ENCODE measurements at places on chromosomes 2 and 18.

DNA sequence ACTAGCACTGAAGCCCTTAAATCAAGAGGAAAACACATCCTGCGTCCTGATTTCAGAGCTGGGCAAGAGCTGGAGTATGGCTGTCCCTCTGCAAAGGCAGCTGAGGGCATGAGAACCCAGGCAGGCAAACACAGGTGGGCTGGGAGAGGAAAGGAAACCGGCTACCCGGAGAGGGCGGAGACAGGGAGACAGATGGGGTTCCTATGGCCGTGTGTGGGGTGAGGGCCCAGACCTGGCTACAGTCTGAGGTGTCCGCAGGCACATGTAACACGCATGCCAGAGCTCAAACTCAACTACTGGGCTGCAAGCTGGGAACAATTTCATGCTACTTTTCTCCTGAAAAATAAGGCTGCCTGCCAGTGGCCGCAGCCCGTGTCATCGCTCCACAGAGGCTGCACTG lies 2.7 kb downstream of the COPS9 start:
- no peak for DNase-seq

- DNase-seq: peak; percentile 15
Measured at GRCh38 chr18:33210575-33211189, 229.8 kb downstream of the CCDC178 start.

- peak; percentile 27 for DNase-seq
Measured at GRCh38 chr18:63366213-63367052, 573 bp downstream of the KDSR start.

DNA sequence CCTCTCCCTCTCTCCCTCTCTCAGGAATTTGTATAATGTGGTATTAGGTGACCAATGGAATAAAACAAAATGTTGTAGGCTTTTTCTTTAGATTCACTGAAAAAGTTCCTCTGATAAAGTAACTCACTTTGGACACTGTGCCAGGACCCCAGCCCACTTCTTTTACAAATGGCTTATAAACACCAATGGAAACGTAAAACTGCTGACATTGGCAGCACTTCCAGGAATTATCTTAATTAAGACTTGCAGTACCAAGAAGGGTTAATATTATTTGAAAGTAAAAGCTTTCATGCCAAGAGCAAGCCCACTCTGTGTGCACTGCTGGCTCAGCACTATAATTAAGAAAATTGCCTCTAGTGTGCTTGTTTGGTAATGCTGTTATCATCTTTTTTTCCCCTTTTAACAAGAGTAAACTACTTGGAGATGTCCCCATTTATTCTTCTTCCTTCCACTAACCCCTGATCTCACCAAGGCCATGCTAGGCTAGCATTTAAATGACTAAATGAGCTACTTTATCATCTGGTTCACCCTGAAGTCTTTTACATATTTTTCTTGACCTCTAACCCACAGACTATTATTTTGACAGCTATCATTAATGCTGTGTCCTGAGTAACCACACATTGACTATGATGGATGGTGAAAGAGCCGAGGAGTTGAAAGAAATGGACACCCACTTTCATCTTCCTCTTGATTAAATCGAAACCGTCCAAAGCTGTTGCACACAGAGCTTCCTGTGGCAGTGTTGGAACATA lies 232.2 kb upstream of the ETAA1 start:
- no peak for DNase-seq

DNA sequence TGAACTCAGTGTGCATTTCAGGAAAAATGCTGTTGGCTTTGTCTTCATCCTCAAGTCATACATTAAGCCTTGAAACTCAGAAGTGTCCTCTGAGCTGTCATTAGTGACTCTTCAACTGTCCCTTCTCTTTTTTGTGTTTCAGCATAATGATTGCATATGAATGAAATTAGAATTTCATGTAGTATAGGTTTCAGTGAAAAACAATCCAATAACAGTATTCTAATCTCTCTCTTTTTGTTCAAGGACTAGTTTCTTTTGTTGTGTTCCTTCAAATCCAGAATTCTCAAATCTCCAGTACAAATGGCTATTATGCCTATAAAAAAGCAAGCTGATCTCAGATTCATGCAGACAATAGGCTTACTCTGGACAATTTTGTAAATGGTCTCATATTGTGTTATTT lies 133.5 kb downstream of the QPCT start:
- no peak for DNase-seq

- no peak for DNase-seq
Measured at GRCh38 chr2:44009136-44009735, 13.4 kb upstream of the LRPPRC start.

GRCh38 chr2:163563336-163563735 lies 172.5 kb downstream of the FIGN start:
- no peak for DNase-seq

- no peak for DNase-seq
Measured at GRCh38 chr18:60675126-60675525, 302.6 kb upstream of the MC4R start.

GRCh38 chr18:22342625-22343024 lies 75.1 kb downstream of the CTAGE1 start:
- DNase-seq: no peak

DNA sequence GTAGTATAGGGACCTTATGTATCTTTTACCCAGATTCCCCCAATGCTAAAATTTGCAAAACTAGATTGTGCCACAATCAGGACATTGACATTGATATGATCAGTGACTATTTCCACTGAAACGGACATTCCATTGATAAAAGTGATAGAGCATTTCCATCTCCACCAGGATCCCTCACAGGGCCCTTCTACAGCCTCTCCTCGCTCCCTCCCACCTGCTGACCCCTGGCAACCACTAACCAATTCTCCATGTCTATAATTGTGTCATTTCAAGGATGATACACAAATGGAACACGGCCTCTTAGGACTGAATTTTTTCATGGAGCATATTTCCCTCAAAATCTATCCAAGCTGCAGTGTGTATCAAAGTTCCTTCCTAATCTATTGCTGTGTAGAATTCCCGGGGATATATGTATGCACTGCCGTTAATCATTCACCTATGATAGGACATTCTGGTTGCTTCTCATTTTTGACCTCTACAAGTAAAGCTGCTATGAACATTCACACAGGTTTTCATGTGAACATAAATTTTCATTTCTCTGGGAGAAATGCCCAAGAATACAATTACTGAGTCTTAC lies 67.3 kb downstream of the UXS1 start:
- no peak for DNase-seq

- no peak for DNase-seq
Measured at GRCh38 chr18:46622999-46623398, 34.0 kb downstream of the LOXHD1 start.

- DNase-seq: no peak
Measured at GRCh38 chr2:36797324-36798070, 101.0 kb downstream of the VIT start.

DNA sequence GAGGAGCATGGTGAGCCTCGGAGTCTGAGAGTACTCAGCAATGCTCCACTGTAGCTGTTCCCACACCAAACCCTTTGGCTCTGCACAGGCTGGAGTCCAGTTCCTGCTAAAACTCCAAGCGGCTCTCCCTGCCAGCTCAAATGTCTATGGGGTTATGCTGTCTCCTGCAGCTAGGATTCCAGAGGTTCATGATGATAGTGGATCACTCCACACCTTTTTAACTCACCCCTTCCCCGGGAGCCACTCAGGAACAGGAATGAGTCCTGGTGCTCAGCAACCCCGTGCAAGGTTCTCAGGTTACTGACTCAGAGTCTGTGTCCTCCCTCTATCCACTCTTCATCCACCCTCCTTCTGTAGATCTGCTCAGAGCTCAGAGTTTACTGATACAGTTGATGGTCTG lies 410.0 kb downstream of the CDH19 start:
- DNase-seq: no peak

DNA sequence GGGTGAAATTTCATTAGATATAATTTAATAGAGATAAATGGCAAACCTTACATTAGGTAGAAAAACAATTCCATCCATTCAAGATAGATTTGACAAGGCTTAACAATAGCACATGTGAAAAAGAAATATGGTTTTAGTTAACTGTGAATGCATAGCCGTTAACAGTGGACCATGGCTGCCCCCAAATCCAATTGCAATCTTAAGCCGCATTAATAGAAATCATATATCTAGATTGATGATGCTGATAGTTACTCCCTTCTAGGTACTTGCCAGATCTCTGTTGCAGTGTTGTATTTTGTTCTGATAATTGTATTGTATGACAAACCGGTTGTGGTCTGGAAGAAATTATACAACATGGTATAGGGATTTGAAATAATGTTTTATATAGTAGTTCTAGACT lies 139.8 kb downstream of the GPD2 start:
- DNase-seq: no peak

- no peak for DNase-seq
Measured at GRCh38 chr2:5683471-5683870, 8.7 kb upstream of the SOX11 start.

DNA sequence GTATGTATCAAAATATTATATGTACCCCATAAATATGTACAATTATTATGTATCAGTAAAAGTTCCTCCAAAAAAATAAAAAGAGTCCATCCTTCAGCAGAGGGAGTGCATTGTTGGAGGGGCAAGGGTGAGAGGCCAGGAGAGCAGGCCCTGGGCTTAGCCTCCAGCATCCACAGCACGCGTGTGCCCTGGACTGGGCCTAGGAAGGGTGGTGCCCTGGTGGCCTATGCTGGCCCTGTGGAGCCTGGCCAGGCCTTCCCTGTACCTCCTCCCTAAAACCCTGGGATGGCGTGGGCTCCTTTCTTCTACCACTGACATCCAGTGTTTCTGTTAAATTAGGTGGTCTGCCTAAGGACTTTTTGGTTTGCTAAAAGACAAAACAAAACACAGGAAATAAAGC lies 93.4 kb downstream of the SH3RF3 start:
- no peak for DNase-seq

DNA sequence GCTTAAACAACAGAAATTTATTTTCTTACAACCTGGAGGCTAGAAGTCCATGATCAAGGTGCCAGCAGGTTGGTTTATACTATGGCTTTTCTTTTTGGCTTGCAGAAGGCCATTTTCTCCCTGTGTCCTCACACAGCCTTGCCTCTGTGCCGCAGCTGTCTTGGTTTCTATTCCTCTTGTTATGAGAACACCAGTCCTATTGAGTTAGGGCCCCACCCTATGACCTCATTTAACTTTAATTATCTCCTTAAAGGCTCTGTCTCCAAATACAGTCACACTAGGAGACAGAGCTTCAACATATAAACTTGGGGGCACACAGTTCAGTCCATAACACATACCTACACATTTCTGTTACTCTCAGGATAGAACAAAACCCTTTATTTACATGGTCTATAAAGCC lies 17.3 kb upstream of the RHOB start:
- no peak for DNase-seq

GRCh38 chr2:194319222-194319992 lies 1337.6 kb upstream of the SLC39A10 start:
- DNase-seq: no peak

- DNase-seq: no peak
Measured at GRCh38 chr2:204357286-204357685, 188.0 kb upstream of the PARD3B start.

GRCh38 chr18:12842459-12843380 lies 41.3 kb downstream of the PTPN2 start:
- no peak for DNase-seq

DNA sequence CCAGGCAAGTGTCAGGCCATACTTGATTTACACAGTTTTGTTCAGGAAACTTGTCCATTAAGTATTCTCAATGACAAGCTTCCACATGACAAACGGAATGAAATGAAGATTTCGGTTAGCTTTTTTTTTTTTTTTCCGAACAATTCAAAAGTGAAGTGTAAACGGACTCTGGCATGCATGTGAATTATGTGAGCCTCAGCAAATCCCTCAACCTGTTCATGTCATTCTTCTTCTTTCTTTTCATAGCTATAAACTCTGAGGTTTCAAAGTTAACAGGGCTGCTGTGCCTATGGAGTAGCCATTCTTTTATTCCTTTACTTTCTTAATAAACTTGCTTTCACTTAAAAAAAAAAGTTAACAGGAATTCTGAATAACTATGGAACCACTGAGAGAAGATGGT lies 110.3 kb downstream of the NOL10 start:
- DNase-seq: no peak

- DNase-seq: no peak
Measured at GRCh38 chr2:102140377-102140776, 2.2 kb upstream of the IL1R1 start.

GRCh38 chr2:214380681-214381080 lies 30.2 kb upstream of the VWC2L start:
- DNase-seq: no peak

DNA sequence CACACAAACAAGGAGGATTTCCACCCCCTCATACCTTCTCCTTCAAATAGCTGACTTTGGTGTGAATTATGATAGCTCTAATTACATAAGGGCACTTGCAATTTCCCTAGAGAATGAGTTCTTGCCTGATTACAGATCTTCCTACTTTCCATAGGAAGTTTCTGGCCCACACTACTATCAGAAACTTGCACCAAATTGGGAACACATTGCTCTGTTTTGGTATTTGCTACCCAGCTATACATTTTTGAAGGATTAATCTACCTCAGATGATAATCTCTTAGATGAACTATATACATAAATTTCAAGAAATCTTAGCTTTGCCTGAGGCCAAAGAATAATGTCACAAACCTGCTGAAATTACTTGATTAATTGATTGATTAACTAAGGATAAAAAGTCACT lies 4.9 kb downstream of the DCC start:
- DNase-seq: no peak

- DNase-seq: no peak
Measured at GRCh38 chr2:157815421-157815820, 60.7 kb downstream of the ACVR1 start.

DNA sequence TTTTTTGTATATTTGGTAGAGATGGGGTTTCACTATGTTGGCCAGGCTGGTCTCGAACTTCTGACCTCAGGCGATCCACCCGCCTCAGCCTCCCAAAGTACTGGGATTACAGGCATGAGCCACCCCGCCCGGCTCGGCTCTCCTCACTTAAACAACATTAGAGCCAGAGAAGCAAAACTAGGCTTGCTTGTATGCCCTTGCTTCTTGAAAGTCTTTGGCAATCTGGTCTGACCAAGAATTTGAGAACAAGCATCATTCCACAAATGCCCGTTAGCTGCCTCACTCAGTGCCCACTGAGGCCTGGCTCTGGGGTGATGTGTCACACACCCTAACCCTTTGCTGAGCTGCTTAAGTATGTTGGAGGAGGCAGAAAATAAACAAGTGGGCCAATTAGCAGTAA lies 33.5 kb downstream of the SOWAHC start:
- DNase-seq: no peak

DNA sequence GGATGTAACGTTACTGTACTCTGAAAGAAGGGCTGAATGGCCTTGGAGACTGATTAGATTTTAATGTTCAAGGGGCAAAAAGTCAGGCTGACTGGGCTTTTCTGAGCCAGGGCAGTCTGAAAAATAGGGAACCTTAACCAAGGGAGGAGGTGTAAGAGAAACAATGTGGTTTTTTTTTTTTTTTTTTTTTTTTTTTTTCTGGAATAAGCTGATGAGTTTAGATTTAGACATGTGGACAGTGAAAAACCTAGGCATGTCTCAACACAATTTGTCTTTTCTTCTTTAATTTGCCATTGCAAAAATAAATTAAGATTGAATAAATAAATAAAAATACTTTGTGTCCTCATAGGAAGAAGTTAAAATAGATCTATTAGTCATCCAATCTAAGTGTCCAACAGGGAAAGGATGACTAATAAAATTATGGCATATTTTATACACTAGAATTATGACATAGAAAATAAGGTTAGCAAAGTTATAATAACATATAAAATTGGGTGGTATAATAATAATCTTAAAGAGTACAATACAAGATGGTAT lies 237.6 kb upstream of the TRIB2 start:
- DNase-seq: no peak

GRCh38 chr2:150811259-150811855 lies 323.9 kb upstream of the RND3 start:
- peak; percentile 67 for DNase-seq
